ENCODE measurements at places on chromosomes 2 and 18.

GRCh38 chr2:95345081-95345562, 48.0 kb downstream of the KCNIP3 start:
- no peak for DNase-seq

DNA sequence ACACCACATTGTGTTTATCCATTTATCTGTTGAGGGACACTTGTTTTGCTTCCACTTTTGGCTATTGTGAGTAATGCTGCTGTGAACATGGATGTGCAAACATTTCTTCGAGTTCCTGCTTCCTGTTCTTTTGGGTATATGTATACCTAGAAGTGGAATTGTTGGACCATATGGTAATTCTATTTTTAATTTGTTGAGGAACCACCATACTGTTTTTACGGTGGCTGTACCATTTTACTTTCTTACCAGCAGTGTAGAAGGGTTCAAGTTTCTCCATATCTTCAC, 23.1 kb downstream of the ANXA4 start:
- DNase-seq: no peak

- no peak for DNase-seq
Measured at GRCh38 chr2:167832868-167833287, 414.5 kb downstream of the STK39 start.

DNA sequence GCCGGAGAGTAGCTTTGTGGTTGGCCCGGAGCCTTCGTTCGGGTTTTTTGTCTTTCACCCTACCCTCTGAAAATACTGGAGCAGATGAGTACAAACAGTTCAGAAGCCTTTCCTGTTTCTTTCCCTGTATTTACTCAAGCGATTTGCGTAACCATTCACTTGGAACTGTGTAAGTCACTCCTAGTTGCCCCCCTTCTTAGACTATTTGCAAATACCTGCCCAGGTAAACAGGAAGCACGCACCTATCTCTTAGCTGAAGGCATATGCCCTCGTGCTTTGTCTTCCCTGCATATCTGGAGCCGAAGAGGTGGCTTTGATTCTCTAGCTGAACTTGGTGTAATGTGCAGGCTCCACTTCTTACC, 1.4 kb downstream of the KCNS3 start:
- no peak for DNase-seq

- no peak for DNase-seq
Measured at GRCh38 chr2:162324953-162325352, 6.5 kb upstream of the IFIH1 start.

- no peak for DNase-seq
Measured at GRCh38 chr2:203804070-203804469, 63.5 kb upstream of the CTLA4 start.

GRCh38 chr2:163812926-163813520, 77.2 kb upstream of the FIGN start:
- DNase-seq: no peak

- DNase-seq: no peak
Measured at GRCh38 chr2:124919296-124919695, 894.2 kb downstream of the CNTNAP5 start.

GRCh38 chr2:205700331-205701132, 18.2 kb downstream of the NRP2 start:
- DNase-seq: no peak

DNA sequence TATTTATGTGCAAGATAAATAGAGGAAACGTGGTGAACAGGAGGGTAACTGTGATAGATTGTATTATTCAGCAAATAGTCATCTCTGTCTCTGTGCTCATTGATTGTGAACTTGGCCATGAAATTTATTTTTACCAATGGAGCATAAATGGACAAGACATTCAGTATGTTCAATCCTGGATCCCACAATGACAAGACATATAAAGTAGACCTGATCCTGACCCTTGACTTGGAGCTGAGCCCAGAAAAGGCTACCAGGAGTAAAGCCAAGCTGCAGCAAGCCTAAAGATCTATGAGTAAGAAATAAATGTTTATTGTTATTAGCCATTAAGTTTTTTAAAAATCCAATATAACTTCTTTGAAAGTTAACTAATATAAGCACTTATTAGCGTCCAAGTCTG, 531.2 kb downstream of the PIK3C3 start:
- no peak for DNase-seq

DNA sequence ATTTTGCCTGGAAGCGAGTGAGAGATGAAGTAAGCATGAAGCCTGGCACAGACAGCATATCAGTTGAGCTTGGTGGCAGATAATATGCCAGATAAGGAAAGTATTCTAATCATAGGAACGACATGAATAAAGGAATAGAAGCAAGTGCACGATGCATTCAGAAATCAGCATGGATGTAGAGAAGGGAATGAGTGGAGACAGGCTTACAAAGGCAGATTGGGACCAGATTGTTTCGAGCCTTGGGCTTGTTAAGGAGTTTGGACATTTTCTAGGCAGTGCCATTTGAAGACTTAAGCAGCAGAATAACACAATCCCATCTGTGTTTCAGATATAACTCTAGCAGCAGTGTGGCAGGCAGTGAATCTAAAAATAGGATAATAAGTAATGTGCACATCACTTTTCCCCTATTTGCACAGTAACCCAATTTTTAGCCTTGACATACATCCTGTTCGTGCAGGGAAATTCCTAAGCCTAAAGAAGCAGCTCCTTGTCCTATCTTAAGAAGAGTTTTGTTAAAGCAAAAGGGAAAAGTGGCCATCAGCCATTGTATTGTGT, 450.2 kb downstream of the PLCL1 start:
- DNase-seq: no peak

GRCh38 chr18:32296851-32297250, 107.0 kb downstream of the MEP1B start:
- no peak for DNase-seq

DNA sequence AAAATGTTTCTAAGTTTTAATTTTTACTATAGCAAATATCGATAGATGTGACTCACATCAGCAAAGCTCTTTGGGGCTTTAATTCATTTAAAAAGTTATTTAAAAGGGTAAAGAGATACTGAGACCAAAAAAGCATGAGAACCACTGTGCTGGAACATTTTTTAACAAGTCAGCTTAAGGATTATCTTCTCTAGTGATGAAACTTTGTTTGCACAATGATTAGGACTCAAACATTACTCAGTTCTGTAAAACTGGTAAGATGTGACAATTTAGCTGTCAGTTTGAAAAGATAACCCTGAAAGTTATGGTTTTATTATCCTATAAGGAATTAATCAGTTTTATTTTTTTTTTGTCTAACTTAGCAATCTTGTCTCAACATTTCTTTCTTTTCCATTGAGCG, 301.4 kb downstream of the TSN start:
- DNase-seq: no peak

Measured in SHP77 (cell line).